Breast epithelium (tissue), 4 donors: ENCODE measurements at places on chromosomes 12 and 14. TPM values are rescaled to one million over a fixed set of nuclear protein-coding genes. Genes with fewer than 3 reads are reported as not detected.
A peak's percentile ranks its signal among the peaks of the same experiment; 100 is the strongest.

The GARIN6 gene
- total RNA-seq, result not detected

The C12orf42 gene
- not detected for total RNA-seq

The VDR gene
- 1.6 TPM for total RNA-seq

The LMNTD1 gene
- total RNA-seq, result not detected

The KRT73 gene
- total RNA-seq, result not detected

The CRADD gene
- total RNA-seq, result 24.0 TPM

GRCh38 chr12:45726603-45727300 is 2.8 kb upstream of the ARID2 start:
- DNase-seq, result peak; percentile 65

GRCh38 chr14:69625299-69626131 is 14.1 kb downstream of the SUSD6 start:
- DNase-seq, result no peak

DNA sequence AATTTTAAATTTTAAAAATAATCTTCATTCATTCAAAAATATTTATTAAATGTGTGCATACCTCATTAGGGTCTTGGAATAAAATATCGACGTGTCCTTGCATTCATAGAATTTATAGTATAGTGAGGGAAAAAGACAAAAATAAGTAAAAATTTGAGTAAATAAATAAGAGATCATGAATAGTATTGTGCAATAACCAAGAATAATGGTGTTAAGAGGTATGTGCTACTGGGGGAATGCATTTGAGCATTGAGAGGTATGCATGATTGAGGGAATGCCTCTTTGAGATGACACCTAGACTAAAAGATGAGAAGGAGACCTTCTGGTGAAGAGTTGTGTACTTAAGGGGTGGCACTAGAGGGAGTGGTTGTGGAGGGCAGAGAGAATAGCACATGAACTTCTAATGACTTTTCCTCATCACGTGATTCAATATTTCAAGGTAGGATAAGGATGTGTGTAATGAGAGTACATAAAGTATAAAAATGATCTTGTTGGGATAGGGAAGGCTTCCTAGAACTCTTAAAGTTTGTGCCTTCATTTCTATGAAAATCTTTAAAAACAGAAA is 18.8 kb upstream of the CATSPERB start:
- no peak for DNase-seq

GRCh38 chr14:68285421-68286179 is 466.0 kb downstream of the RAD51B start:
- DNase-seq, result no peak

GRCh38 chr14:68370057-68370360 is 422.9 kb downstream of the ZFP36L1 start:
- DNase-seq, result no peak

- DNase-seq, result no peak
These were observed 27.1 kb downstream of the STK38L start for GRCh38 chr12:27271206-27271605.

- DNase-seq, result no peak
These were observed 1.1 kb upstream of the RFX4 start for GRCh38 chr12:106581543-106582248.

DNA sequence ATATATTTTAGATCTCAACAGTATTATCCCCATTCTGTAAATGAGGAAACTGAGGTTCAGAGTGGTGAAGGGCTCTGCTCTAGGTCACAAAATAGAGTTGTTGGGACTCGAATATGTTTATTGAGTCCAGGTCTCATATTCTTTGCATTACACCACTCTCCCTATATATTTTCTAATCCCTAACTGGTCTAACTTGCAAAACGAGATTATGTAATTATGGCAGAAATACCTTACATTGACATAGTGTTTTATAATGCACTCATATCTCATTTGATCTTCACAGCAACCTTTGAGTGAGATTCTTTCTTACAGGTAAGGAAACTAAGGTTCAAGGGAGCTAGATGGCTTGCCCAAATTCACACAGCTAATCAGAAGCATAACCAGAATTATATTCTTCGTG is 106.9 kb upstream of the LRIG3 start:
- no peak for DNase-seq

DNA sequence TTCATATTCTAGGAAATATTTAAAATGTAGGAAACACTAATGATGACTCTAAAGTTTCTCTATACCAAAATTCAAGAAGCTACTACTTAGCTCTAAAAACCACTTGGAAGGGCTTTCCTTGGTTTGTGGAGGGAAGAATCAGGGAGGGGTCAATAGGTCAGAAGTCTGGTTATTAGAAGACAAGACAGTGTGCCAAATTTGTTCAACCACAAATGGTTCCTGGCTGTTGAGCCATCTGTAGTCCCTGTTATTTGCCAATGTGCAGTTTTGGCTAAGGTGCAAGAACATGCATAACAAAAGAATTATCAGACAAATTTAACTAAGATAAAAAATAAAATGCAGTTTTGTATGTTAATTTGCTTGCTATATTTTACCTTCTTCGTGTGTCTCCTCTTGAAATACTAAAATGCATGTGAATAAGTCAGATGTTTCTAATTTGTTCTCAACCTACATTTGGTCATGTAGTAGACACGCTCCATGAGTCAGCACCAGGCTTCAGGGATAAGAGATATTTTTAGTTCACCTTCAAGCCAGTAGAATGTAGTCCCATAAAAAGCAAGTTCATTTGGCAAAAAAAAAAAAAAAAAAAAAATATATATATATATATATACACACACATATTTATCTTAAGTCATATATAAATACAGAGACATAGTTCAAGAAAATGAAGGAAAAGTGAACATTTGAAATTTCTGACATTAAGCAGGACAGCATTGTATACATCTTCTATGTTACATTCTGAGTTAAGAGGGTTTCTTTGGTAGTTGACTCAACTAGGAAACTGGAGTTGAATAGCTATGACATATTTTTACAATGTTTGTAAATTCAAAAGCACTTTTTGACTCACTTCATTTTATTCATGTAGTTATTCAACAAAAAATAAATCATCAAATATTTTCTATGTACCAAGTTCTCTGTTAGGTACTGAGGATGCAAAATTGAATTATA is 123.3 kb downstream of the KCNC2 start:
- no peak for DNase-seq

- no peak for DNase-seq
These were observed 60.9 kb upstream of the ZFP36L1 start for GRCh38 chr14:68853749-68854148.

DNA sequence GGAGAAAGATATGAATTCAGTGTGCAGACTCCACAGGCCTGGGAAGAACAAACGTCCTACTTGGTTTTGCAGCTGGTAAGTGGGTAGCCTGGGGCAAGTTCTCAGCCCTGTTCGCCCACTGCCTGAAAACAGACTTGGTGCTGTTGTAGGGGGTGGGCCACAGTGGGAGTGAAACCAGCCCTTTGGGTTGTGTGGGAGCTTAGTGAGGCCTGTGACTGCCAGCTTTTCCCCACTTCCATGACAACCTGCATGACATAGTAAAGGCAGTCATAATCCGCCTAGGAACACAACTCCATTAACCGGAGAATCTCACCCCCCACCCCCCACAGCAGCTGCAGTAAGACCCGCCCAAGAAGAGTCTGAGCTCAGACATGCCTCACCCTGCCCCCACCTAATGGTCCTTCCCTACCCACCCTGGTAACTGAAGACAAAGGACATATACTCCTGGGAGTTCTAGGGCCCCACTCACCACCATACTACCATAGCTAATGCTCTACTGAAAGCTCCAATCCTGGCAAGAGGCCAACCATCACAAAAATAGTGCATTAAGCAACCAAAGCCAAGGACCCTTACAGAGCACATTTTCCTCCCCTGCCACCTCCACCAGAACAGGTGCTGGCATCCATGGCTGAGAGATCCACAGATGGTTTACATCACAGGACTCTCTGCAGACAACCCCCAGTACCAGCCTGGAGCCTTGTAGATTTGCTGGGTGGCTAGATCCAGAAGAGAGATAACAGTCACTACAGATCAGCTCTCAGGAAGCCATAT is 39.8 kb upstream of the LMNTD1 start:
- no peak for DNase-seq

DNA sequence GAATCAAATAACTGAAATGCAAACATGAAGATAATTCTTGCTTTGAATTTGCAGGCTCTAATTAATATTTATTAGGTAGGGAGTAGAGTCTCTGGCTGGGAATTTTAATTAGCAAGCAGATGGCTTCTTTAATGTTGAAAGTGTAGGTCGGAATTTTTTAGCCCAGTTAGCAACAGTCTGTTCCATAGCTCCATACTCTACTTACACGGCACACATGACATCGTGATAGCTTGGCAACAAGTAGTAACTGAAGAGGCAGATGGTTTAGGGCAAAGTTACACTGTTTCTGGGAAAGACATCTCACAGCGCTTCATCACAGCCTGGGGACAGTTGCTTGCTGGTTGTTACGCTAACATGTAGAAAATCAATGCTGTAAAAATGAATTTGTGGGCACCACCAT is 710.7 kb downstream of the GALC start:
- no peak for DNase-seq

- no peak for DNase-seq
These were observed 619 bp downstream of the RAB15 start for GRCh38 chr14:64971491-64971942.

DNA sequence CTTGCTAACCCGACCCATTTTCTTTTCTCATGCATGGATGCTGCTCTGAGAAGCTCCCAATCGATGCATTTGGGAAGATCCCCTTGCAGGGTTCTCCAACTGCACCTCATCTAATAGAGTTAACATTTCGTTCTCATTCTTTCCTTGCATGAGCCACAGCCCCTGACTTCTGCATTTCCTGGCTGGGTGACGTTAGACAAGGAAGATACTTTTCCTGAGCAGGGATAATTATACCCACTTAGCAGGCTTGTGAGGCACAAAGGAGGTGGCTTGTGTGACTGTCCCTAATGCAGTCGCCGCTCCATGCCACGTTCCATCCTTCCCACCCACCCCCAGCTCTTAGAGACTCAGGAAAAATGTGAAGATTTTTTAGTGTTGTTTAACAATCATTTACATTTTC is 195.1 kb downstream of the CHST11 start:
- DNase-seq, result no peak

GRCh38 chr14:104550340-104550860 is 29.2 kb upstream of the C14orf180 start:
- no peak for DNase-seq

DNA sequence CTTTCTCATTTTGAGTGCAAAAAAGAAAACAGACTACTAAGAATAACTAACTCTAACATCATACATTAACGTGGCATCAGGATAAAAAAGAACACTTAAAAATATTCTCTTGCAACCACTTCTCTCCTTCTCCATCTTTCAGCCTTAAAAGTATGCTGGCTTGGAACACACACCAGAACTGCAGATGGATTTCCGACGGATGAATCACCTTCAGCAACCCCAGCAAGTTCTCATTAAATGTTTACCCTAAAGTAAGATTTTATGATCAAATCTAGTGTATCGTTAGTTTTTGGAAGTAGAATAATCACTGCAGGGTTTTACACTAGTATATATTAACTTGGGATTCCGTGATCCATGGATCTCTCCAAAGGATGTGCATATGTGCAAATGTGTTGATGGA is 1.2 kb downstream of the NEK9 start:
- DNase-seq, result no peak

DNA sequence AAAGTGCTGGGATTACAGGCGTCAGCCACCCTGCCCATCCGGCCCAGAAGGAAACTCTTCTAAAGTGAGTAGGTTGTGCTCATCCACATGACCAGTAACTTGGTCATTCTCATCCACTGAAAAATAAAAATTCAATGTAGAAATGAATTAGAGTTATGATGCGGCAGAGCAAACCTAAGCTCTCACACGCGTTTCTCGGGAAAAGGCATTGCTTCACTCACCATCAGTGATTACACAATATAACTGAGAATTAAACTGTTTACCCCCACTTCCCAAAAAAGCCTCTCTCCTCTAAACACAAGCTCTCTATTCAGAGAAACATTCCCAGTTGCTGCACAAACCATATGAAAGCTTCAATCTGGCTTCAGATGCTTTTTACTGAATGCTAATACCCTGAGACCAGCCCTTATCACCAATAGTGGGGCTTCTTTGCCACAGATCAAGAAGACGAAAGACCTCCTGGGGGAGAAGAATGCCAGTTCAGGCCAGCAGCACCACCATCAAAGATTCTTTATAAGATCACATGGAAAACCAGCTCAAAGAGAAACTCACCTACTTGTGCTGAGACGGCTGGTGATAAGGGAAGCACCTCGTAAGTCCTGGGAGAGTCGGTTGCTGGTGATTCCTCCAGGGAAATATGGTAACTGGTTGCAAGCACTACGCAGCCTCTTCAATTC is 121.5 kb upstream of the SFSWAP start:
- no peak for DNase-seq

- DNase-seq, result no peak
These were observed 354.4 kb upstream of the FLRT2 start for GRCh38 chr14:85175556-85175955.
